ENCODE measurements at places on chromosomes 11 and 22.

DNA sequence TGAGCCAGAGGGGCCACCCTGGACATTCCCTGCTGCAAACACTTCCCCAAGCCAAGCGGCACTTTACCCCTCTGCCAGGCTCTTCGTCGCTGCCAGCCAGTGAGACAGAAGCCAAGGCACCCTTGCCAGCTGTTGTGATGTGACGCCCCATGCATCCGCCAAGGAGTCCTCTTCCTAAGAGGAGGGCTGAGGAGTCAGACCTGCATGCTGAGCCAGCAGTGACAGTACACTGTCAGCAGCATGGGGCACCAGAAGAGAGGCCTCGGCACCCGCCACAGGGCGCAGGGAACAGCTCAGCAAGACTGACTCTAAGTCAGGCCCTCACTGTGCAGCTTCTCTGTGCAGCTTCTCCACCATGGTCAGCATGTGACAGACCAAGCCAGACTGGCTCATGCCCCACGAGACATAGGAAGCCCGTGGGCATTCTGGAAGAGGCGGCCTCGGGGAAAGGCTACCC, 26.4 kb downstream of the VPS37C start:
- no peak for DNase-seq
- H3K27ac ChIP-seq: no peak overlapping the region
- H3K27me3 ChIP-seq: no peaks in the 10 kb centered on the region

- H3K36me3 ChIP-seq: no peaks in the 10 kb centered on the region
- no peak overlapping the region for H3K27ac ChIP-seq
- DNase-seq: no peak
- H3K27me3 ChIP-seq: no peaks in the 10 kb centered on the region
- no peak overlapping the region for H3K4me3 ChIP-seq
Observed at GRCh38 chr11:126927623-126928022, 72.9 kb downstream of the KIRREL3 start.

GRCh38 chr11:14908214-14908880, 16.3 kb upstream of the CYP2R1 start:
- peak; percentile 33 for DNase-seq
- peaks cover 49% of the 10 kb centered on the region for H3K4me1 ChIP-seq
- no peaks in the 10 kb centered on the region for H3K27me3 ChIP-seq
- peak overlapping the region; percentile 13 for H3K27ac ChIP-seq
- H3K4me3 ChIP-seq: no peak overlapping the region

DNA sequence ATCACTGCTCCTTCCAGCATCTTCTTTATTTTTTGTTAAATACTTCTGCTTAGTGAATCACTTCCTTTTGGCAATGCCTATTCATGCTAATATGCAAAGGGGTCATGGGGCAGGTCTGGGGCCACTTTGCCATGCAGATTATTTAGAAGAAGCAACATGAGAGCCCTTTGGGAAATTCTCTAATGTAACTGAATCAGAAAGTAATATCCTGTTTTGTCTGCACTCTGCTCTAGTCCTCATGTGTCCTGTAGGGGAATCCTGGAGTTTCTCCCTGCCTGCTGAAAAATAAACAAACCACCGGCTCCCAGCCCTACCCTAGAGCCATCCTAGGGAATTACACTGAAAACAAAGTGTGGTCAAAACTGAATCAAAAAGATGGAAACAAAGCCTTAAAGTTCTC, 176.5 kb upstream of the POU2AF2 start:
- H3K4me1 ChIP-seq: no peaks in the 10 kb centered on the region
- no peak overlapping the region for H3K27ac ChIP-seq

GRCh38 chr11:10693509-10694081, at the start of gene IRAG1:
Gene IRAG1 (minus strand): TSS chr11:10693755. CDS start chr11:10693602, 153 bp downstream.
- H3K36me3 ChIP-seq: no peaks in the 10 kb centered on the region
- H3K27ac ChIP-seq: no peak within 1 kb of the TSS
- no peaks in the 10 kb centered on the region for H3K4me1 ChIP-seq
- no peak within 1 kb of the TSS for H3K4me3 ChIP-seq

GRCh38 chr22:23397008-23397612, 183.0 kb downstream of the IGLL1 start:
- no peaks in the 10 kb centered on the region for H3K36me3 ChIP-seq
- H3K4me3 ChIP-seq: no peak overlapping the region
- DNase-seq: no peak
- H3K4me1 ChIP-seq: no peaks in the 10 kb centered on the region
- H3K27me3 ChIP-seq: no peaks in the 10 kb centered on the region

DNA sequence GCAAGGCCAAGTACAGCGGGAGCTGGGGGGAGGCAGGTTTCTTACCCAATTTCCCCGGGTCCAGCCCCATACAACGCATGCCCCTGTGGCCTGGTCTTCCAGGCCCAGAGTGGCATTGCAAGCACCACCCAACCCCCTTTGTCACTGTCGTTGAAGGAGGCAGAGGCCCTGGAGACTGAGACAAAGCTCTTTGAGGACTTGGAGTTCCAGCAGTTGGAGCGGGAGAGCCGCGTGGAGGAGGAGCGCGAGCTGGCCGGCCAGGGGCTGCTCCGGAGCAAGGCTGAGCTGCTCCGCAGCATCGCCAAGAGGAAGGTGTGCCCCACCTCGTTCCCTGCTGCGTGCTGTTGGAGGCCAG, 27.8 kb downstream of the PHLDB1 start:
- H3K4me1 ChIP-seq: no peaks in the 10 kb centered on the region
- H3K36me3 ChIP-seq: no peaks in the 10 kb centered on the region
- peaks cover 2% of the 10 kb centered on the region for H3K27me3 ChIP-seq
- H3K4me3 ChIP-seq: no peak overlapping the region

GRCh38 chr22:48256776-48257684, 1494.6 kb downstream of the TBC1D22A start:
- no peak for DNase-seq
- H3K27ac ChIP-seq: no peak overlapping the region
- no peak overlapping the region for H3K4me3 ChIP-seq

GRCh38 chr11:129625930-129626329, 189.7 kb upstream of the TMEM45B start:
- no peaks in the 10 kb centered on the region for H3K36me3 ChIP-seq
- H3K27ac ChIP-seq: no peak overlapping the region
- DNase-seq: no peak
- no peaks in the 10 kb centered on the region for H3K4me1 ChIP-seq
- H3K4me3 ChIP-seq: no peak overlapping the region

GRCh38 chr22:20514658-20515406, 7.4 kb downstream of the MED15 start:
- peaks cover 50% of the 10 kb centered on the region for H3K36me3 ChIP-seq
- no peak for DNase-seq
- H3K4me1 ChIP-seq: peaks cover 65% of the 10 kb centered on the region
- H3K27ac ChIP-seq: no peak overlapping the region
- no peak overlapping the region for H3K4me3 ChIP-seq

DNA sequence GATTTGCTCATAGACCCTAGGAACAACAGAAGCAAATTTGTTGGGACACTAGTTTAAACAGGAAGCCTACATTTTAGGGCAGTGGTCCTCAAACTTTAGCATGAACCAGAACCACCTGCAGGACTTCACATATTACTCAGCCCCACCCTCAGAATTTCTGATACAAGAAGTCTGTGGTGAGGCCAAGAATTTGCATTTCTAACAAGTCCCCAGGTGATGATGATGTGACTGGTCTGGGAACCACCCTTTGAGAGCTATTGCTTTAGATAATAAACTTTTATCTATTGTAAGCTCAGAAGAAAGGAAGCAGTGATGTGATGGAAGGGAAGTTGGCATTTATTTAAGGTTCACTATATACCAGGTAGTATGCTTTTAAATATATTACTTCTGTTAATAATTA, 194.0 kb downstream of the FAM181B start:
- no peaks in the 10 kb centered on the region for H3K36me3 ChIP-seq
- no peak overlapping the region for H3K27ac ChIP-seq
- no peak for DNase-seq

- no peaks in the 10 kb centered on the region for H3K27me3 ChIP-seq
- no peak for DNase-seq
Observed at GRCh38 chr11:115054570-115055538, 376.5 kb downstream of the NXPE2 start.

- DNase-seq: no peak
- peaks cover 9% of the 10 kb centered on the region for H3K4me1 ChIP-seq
- H3K27me3 ChIP-seq: no peaks in the 10 kb centered on the region
- H3K4me3 ChIP-seq: no peak overlapping the region
Observed at GRCh38 chr11:10663990-10664389, 29.6 kb downstream of the IRAG1 start.

DNA sequence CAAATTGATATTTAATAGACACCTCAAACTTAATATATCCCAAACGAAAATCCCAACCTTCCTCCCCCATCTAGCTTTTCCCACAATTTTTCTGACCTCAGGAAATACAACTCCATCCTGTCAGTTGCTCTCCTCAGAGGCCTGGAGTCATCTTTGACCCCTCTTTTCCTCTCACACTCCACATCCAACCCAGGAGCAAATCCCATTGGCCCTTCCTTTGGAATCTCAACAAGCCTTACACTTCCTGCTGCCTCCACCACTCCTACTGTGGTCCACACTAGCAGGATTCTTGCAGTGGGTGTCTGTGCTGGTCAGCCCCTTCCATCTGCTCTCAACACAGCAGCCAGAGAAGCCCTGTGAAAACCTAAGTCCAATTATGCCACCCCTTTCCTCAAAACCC, 39.3 kb upstream of the RFPL3 start:
- H3K36me3 ChIP-seq: no peaks in the 10 kb centered on the region
- no peak for DNase-seq
- H3K27ac ChIP-seq: no peak overlapping the region
- H3K4me1 ChIP-seq: peaks cover 10% of the 10 kb centered on the region
- H3K4me3 ChIP-seq: no peak overlapping the region

DNA sequence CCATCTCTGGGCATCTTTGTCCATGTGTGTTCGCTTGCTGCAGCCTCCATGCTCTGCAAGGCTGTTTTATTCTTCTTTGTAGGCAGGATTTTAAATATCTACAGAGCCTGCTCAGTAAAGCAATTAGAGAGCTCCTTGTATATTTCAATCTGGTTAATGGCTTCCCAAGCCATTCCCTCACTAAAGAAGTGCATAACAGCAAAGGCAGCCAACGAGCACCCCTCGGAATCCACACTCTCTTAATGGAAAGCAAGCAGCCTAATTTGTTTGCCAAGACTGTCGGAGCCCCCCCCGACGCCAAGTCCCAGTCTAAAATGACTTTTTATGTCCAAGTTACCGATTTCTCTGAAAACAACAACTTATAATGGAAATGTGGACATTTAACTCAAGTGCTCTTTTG, 123.6 kb downstream of the ARL14EP start:
- no peaks in the 10 kb centered on the region for H3K4me1 ChIP-seq
- no peak overlapping the region for H3K27ac ChIP-seq
- H3K27me3 ChIP-seq: no peaks in the 10 kb centered on the region

DNA sequence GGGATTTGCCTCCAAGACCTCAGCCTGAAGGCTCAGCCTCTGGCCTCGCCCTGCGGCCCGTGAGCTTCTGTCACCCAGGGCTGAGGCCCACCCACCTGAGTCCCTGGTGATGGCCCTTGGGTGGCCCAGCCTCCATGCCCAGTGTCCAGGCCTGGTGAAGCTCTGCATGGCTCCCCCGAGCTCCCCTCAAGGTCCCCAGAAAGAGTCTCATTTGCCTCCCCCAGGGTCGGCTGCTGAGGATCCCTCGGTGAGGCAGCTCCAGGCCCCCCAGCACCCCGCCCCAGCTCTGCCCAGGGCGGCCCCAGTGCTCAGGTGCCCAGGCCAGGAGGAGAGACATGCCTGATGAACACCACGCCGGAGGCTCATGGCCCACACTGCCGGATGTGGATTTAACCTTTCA, 2.1 kb upstream of the TH start:
- H3K4me3 ChIP-seq: no peak overlapping the region
- no peaks in the 10 kb centered on the region for H3K36me3 ChIP-seq
- H3K27me3 ChIP-seq: no peaks in the 10 kb centered on the region
- DNase-seq: no peak
- H3K27ac ChIP-seq: no peak overlapping the region

DNA sequence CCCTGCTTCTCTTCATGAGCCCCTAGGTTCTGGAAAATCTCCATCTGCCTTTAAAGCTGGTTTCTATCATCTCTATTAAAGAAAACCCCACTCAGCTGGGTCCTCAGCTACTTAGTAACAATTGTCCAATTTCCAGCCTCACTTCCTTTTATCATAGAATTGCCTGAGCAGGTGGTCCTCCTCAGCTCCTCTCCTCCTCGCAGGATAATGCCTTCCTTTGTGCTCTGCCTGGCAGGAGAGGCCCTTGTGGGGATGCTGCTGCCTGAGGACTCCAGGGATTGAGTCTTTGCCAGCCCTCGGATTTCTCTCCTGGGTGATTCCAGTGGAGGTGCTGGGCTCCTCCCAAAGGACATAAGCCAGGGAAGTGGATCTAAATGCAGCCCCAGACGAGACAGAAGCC, 448.3 kb downstream of the INSC start:
- no peak for DNase-seq
- H3K4me3 ChIP-seq: no peak overlapping the region
- no peak overlapping the region for H3K27ac ChIP-seq
- H3K27me3 ChIP-seq: no peaks in the 10 kb centered on the region

DNA sequence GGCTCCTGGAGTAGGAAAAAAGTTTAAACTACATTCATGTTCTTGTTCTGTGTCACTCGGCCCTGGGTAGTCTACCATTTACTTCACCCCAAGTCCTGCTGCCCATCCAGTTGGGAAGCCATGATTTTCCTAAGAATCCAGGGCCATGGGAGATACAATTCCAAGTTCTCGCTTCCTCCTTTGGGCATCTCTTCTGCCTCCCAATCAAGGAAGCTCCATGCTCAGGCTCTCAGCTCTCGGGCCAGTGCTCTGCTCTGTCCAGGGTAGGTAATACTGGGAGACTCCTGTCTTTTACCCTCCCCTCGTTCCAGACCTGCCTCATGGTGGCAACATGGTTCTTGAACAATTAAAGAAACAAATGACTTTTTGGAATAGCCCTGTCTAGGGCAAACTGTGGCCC, 60.6 kb downstream of the TIMP3 start:
- H3K27me3 ChIP-seq: no peaks in the 10 kb centered on the region
- no peaks in the 10 kb centered on the region for H3K36me3 ChIP-seq
- no peaks in the 10 kb centered on the region for H3K4me1 ChIP-seq
- no peak overlapping the region for H3K27ac ChIP-seq

DNA sequence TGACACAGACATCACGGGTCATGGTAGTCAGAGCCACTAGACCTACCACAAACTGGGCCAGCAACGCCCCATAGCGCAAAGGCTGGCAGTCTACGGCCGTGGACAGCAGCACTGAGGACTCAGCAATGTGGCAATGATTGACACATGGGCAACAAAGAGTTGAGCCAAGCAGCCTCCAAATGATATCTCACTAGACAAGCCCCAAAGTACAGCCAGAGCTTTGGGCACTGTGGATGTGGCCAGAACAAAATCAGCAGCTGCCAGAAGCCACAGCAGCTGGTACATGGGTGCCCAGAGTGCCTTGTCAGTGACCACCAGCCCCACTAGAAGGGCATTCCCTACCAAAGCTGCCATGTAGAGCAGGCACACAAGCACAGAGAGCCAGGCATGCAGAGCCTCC, 11.2 kb upstream of the UBQLNL start:
- H3K4me3 ChIP-seq: no peak overlapping the region
- no peaks in the 10 kb centered on the region for H3K27me3 ChIP-seq
- no peaks in the 10 kb centered on the region for H3K4me1 ChIP-seq
- H3K27ac ChIP-seq: no peak overlapping the region
- no peaks in the 10 kb centered on the region for H3K36me3 ChIP-seq
- no peak for DNase-seq
